ENCODE measurements at places on chromosomes 16 and 17.

GRCh38 chr17:13749166-13749890 lies 147.6 kb upstream of the HS3ST3A1 start:
- DNase-seq: no peak

DNA sequence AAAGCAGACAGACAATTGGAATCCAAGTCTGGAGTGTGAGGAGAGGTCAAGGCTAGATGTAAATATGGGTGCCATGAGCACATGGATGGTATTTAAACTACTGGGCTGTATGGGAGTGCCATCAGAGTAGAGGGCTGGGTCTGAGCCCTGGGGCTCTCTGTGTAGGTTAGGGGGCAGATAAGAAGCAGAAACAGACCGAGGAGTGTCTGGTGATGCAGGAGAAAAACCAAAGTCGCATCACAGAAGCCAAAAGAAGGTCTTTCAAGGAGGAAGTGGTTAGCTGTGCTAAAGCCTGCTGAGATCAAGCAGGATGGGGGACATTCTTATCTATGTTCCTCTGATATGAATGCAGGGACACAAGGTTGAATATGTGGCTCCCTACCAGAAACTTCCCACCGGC lies 1.9 kb downstream of the TSEN54 start:
- DNase-seq: no peak

- DNase-seq: no peak
Observed at GRCh38 chr17:41813152-41813680, 412 bp downstream of the FKBP10 start.

GRCh38 chr16:8831871-8832716 lies 34.5 kb downstream of the PMM2 start:
- DNase-seq: no peak

GRCh38 chr17:71486261-71486660 lies 634.6 kb upstream of the SOX9 start:
- no peak for DNase-seq

GRCh38 chr16:86085161-86085611 lies 186.2 kb downstream of the IRF8 start:
- DNase-seq: no peak

DNA sequence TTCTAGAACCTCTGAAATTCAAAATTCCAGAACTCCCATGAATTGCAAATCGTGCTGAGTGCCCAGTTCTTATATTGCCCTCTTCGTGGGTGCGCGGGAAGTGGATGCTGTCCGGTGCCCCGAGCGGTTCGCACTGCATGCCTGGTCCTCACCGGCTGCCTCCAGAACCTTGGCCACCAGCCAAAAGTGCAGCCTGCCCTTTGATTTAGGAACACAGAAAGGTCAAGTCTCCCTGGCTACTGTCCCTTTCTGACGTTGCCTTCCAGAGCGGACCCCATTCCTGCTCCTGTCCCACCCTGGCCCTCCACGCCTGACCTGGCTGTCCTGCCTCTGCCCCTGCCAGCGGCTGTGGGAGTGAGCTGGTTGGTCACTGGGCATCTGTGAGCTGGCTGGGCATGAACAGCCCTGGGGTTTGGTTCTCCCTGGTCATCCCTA lies 9.7 kb downstream of the NEUROD2 start:
- no peak for DNase-seq

GRCh38 chr17:83026311-83026811 lies 53.0 kb upstream of the METRNL start:
- no peak for DNase-seq

DNA sequence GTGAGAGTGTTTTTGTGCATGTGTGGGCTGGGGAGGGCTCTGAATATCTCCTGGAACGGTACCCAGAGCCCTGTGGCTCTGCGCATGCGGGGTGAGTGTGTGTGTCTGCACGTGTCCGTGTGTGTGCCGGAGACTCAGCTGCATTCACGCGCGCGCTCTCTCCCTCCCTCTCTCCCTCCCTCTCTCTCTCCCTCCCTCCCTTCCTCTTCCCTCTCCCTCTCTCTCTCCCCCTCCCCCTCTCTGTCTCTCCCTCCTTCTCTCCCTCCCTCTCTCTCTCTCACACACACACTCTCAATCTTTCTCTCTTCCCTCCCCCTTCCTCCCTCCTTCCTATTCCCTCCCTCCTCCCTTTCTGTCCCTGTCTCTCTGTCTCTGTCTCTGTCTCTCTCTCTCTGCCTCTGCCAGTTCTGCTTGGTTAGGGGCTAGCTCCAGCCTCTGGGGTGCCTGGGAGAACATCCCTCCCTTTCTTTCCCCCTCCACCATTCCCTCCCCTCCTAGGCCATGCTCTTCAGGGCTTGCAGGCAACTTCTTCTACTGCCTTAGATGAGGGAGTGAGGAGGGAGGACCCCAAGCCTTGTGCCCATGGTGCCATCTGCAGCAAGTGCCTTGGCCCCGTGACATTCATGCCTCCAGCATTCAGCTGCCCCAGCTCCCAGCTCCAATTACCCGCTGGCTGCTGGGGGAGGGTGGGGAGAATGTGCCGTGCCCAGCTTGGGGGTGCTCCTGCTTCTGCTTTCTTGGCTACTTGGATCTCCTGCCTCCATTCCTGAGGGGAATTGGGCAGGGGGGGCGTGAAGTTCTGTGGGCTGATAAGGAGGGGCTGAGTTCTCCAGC lies 6.4 kb downstream of the THRA start:
- peak; percentile 71 for DNase-seq

DNA sequence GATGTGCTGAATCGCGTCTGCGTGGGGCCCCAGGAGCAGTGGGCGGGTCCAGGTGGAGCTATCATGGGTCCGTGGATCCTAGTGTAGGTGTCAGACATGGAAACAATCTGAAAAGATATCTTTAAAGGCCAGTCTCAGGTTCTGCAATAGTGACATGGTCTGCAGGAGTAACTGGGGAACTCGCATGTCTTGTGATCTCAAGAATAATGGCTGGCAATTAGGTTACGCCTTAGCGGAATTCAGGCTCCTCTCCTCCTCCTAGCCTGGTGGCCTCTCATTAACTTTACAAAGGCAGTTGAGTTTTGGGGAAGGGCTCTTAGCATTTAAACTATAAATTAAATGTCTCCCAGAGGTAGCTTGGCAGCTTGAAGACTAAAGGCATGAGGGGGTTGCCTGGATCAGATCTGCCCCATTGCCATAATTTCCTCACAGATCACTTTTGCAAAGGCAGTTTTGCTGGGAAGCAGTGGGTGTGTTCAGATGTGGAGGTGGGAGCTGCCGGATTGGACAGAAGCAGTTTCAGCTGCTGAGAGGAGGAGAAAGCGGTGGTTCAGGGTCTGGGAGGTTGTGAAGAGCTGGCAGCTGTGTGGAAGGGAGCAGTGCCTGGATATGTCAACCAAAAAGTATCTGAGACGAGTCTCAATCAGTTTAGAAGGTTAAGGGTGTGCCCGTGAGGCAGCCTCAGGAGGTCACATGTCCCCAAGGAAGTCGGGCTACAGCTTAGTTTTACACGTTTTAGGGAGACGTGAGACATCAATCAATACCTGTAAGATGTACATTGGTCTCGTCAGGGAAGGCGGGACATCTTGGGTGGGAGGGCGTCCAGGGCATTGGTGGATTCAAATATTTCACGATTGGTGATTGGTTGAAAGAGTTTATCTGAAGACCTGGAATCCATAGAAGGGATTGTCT lies 2.7 kb downstream of the TBCD start:
- DNase-seq: no peak

DNA sequence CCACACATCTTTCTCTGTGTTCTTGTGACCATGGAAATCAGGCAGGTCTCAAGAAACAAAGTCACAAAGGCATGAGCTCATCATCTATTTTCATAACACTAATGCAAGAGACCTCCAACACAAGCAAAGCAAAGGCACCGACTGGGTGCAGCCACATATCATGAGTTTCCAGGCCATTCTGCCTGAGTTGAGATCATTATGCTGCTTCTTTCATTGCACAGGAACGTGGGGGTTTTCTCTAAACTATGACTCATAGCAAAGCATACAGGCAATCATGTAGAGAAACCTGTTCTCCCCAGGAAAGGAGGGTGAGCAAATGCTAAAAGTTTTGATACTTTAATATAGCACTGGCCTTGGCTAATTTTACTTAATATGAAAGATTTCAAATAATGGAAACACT lies 60.7 kb downstream of the GRIN2A start:
- no peak for DNase-seq

- no peak for DNase-seq
Observed at GRCh38 chr16:2591476-2592240, 53.8 kb downstream of the PDPK1 start.

- no peak for DNase-seq
Observed at GRCh38 chr16:51773071-51773890, 622.2 kb upstream of the SALL1 start.

GRCh38 chr17:16987066-16987829 lies 15.3 kb upstream of the TNFRSF13B start:
- no peak for DNase-seq

DNA sequence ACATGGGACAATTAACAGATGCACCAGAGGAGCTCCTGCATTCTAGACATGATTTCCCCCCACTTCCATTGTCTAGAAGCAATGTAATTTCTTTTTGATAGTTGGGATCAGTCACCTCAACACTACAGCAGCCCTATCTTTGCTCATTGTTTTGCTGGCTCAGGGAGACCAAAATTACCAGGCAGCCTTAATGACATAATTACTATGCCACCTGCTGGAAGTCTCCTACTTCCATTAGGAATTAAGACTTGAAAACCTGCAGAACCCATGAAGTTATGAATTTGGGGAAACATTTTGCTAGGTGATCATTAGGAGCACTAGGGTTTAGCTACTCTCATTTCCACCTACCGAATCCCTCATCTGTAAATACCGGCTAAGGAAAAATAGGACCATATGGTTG lies 312.0 kb upstream of the CA10 start:
- DNase-seq: no peak

DNA sequence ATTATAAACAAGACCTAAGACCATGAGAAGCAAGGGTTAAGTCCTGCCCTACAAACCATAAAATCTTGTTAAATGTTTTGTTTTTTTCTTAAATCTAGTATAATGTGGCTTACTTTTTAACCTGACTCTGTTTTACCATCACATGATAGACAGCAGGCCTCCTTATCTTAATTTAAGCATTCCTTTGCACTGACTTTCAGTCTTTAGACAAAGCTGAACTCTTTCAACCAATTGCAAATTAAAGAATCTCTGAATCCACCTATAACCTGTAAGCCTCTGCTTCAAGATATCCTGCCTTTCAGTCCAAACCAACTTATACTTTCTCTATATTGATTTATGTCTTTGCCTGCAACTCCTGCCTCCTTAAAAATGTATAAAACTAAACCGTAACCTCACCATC lies 478.5 kb downstream of the GRIN2A start:
- DNase-seq: no peak

GRCh38 chr17:42924891-42925290 lies 24.3 kb downstream of the G6PC1 start:
- no peak for DNase-seq

- DNase-seq: no peak
Observed at GRCh38 chr17:81942167-81942553, 4.9 kb downstream of the MYADML2 start.

GRCh38 chr17:43021741-43022512 lies at the start of gene VAT1:
VAT1 (minus strand) TSS chr17:43022385; CDS start chr17:43022322, 63 bp downstream.
- DNase-seq: peak; percentile 67

DNA sequence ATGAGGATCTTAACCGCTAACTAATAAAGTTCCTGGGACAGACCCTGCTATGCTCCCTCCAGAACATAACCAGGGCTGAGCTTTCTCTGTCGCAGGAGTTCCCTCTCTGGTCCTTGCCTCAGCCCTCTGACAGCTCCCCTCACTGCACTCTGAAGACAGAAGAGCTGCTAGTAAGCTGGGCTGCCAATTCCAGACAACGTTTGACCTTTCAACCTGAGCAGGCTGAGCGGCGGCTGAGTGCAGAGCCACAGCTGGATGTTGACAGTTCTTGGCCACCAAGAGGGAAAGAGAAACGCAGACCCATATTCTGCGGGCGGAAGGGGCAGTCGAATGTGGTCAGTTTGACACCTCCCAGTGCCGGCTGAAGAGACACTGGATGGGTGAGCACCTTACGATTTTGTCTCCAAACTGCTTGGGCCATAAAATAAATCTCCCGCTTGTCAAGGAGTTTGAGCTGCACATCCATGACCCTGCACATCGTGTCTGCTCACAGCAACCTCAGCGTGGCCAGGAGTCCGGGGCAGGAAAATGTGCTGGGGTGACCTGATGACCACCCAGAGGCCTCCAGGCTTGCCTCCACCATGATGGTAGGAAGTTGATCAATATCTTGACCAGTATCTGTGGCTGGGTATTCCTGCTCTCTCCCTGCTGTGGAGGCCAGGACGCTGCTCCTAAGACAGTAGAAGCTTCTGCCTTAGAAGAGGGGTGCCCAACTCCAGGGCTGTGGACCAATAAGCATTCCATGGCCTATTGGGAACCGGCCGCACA lies 209.2 kb downstream of the PARN start:
- DNase-seq: no peak

GRCh38 chr17:17922070-17922614 lies 50.1 kb downstream of the TOM1L2 start:
- no peak for DNase-seq

- no peak for DNase-seq
Observed at GRCh38 chr17:20095336-20096080, 86.3 kb downstream of the SPECC1 start.

DNA sequence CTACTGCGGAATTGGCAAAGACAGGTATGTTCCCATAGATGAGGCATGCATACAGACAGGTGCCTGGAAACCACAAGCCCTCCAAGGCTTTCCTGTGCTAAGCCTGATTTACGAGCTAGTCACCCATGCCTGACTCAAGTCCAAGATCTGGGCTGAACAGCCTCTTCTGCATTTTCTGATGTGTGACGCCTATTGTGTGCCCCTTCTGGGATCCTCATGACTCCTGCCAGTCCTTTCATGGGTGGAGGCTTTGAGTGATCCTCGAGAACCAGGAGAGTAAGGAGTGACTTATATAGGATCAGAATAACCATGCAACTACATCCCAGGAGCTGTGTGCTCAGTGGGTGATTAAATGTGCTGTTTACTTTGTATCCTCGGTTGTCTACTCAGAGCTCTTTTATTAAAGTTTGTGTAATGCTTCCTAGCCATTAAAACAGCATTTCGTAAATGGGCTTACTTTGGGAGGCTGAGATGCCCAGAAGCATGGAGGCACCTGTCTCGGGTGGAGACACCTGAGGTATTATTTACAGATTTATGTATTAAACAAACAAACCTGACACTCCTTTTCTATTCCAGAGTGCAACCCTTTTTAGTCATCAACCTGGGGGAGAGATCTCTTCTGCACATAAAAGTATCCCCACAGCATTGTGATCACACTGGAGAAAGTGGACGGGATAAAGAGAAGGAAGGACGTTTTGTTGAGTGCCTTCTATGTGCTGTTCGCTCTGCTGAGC lies 373.0 kb upstream of the DYNLRB2 start:
- DNase-seq: no peak

- no peak for DNase-seq
Observed at GRCh38 chr16:56447286-56447685, 3.8 kb downstream of the NUDT21 start.

- no peak for DNase-seq
Observed at GRCh38 chr17:17624741-17625140, 33.2 kb upstream of the PEMT start.

GRCh38 chr17:28616281-28616680 lies 2.3 kb upstream of the RSKR start:
- DNase-seq: no peak

GRCh38 chr16:10892782-10893318 lies 15.8 kb downstream of the CIITA start:
- DNase-seq: no peak

- no peak for DNase-seq
Observed at GRCh38 chr17:29612404-29613280, 10.1 kb downstream of the CORO6 start.

GRCh38 chr17:7295230-7296180 lies 1.1 kb upstream of the YBX2 start:
- DNase-seq: no peak
